ENCODE measurements at places on chromosomes 4 and X.

DNA sequence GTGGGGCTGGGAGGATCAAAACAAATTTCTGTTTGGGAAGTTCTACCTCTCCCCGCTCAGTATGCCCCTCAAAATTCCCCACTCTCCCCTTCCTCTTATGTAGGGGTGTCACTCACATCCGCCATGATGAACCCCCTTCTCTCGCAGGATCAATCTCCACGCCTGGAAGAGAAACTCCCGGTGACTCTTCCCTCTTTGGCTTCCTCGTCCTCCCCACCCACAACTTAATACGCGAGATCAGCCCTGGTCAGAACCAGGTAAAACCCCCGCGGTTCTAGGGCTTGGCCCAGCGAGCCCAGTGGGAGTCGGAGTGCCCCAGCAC lies 427 bp downstream of the LAMTOR3 start:
- DNase-seq = no peak

- DNase-seq = no peak
These were observed 3.4 kb downstream of the ABCD1 start for GRCh38 chrX:153728095-153728494.

- DNase-seq = no peak
These were observed 79.4 kb downstream of the SLC10A6 start for GRCh38 chr4:86769794-86770193.

DNA sequence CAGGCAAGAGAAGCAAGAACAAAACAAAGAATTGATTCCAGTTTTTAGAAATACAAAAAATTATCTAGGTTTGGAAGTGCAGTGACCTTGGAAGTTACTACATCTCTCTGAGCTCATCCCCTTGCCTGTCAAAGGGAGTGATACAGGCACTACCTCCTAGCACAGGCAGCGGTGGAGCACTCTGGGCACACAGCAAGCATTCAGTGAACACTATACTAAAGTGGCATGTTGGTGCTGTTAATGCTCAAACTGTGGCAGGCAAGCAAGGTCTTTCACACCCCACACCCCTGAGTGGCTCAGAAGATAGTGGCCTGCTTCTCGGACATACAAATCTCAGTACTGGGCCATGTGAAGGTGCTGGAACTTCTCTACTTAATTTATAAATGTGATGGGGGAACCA lies 51.2 kb downstream of the DRD5 start:
- no peak for DNase-seq

GRCh38 chrX:70664726-70665125 lies 220.1 kb downstream of the DLG3 start:
- DNase-seq = no peak

DNA sequence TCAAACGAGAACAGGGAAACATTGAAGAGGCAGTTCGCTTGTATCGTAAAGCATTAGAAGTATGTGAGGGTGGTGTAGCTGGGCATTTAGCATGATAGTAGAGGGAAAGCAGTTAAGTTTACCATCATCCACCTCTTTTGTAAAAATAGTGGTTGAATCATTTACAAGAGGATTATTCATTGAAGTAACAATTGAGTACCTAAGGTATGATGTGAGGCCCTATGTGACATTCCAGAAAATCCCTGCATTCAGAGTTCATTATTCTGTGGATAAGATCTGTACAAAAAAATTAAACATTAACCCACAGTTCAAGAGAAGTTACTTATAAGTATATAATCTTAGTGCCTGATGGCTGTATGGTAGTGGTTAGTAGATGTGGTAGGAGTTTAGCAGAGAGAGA lies 22.2 kb upstream of the GCNA start:
- no peak for DNase-seq

DNA sequence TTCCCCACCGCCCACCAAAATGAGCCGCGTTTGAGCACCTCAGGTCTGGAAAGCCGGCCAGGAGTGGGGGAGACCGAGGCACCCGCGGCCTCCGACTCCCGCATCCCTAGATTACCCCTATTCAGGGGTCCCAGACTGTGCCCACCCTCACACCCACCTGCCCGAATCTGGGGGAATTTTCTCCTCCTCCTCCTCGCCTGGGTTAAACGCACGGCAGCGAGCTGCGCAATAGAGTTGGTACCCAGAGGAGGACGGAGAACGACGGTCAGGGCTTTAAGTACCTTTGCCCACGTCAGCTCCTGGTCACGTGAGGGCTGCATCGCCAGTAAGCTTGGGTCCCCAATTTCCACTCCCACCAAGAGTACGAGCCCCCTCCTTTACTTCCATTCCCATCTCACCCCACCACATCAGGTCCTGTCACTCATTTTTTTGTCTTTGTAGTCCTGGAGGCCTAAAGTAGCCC lies at the start of gene ARMCX2:
Gene ARMCX2, minus strand, starts transcription at position 250 of the 463 bp plus-strand sequence. CDS start 2,262 bp downstream, outside the sequence.
- no peak for DNase-seq

- no peak for DNase-seq
These were observed 14.4 kb downstream of the MGARP start for GRCh38 chr4:139265654-139266053.

DNA sequence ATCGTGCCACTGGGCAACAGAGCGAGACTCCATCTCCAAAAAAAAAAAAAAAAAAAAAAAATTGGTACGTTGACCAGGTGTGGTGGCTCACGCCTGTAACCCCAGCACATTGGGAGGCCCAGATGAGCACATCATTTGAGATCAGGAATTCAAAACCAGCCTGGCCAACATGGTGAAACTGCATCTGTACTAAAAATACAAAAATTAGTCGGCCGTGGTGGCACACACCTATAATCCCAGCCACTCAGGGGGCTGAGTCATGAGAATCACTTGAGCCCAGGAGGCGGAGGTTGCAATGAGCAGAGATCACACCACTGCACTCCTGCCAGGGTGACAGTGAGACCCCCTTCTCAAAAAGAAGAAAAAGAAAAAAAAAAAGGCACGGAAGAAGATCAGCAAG lies 24.5 kb downstream of the RBMX start:
- no peak for DNase-seq

DNA sequence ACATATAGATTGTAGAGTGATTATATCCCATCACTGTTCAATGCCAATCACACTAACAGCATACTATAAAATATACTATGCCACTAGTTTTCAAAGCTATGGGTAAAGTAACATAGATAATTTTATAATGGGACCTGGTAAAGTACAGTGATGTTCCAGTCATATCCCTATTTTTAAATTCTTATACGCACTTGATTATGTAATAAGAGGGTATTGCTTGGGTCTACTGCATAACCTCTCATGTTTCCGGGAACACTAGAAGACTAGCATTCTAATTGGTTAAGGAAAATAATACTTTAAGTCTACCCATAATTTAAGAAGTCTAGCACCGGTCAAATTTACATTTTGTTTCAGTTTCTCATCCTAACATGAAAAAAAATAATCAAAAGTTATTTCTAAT lies 275.1 kb downstream of the CHIC1 start:
- DNase-seq = no peak

DNA sequence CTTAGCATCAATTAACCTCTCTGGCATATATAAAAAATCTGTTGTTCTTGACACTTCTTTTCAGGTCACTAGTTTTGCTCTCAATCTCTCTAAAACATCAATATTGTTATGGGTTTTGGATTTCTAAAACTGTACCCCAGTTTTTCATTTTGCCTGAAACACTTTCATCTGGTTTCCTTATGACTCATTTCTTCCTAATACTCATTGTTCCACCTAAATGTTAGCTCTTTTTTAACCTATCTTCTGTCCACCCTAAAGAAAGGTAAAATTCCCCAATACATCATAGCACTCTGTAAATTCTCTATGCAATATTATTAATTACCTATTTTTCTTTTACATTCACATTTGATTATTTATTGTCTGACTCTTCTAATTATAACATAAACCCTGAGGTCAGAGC lies 575.5 kb upstream of the NDST4 start:
- no peak for DNase-seq

- no peak for DNase-seq
These were observed 6.2 kb upstream of the TMEM128 start for GRCh38 chr4:4254199-4254598.

DNA sequence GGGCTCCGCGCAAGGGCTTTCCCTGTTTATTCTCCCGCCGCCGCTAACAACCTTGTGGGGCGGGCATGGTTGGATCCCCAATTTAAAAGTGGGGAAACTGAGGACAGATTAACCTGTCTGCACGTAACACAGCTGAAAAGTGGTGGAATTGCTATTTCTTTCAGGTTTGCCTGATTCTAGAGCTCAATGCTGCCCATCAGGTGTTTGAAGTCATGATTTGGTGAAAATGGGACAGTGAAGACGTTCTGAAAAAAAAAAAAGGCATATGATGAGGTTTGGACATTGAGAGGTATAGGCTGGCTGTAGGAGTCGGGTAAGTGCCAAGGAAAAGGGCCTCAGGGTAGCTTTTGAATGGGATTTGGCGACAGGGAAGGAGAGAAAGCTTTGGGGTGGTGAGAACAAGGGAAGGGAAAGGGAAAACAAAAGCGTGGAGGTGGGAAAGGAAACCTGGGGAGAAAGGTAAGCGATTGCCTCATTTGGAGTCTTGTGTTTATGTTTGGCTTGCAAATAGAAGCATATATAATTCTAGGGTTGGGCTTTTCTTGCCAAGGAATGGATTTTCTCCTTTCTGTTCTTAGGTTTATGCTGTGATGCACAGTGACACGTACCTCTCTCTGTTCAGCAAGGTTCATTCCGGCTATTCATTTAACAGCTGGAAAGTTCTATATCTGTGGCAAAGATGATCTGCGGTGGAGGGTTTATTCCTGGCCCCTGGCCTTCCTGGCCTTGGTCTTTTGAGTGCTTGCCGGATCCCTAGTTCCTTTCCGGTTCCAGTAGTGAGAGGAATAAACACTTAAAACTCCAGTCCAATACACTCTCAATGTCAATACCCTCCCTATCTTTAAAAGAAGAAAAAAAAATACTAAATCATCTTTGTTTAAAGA lies 2.4 kb upstream of the STIM2 start:
- no peak for DNase-seq

DNA sequence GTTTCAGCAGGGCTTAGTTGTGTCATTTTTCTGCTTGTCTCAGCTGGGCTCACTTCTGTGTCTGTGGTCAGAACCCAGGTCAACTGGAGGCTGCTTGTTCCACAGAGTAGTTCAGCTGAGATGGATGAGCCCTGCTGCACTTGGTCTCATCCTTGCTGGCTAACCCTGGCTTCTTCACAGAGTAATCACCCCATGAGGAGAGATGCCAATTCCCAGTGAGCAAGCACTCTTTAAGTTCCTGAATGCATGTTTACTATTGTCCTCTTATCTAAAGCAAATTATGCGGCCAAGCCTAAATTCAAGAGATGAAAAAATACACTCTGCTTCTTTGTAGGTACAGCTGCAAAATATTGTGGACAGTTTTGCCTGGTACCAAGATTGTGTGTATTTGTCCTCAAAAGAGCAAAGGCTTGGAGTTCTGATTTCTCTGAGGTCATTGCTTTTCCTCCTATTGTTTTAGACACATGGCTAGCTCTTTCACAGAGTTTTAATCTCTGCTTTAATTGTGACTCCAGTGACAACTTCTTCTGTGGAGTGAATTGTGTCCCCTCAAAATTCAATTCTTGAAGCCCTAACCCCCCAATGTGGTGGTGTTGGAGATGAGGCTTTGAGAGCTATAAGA lies 236.6 kb upstream of the ANKRD50 start:
- DNase-seq = no peak

DNA sequence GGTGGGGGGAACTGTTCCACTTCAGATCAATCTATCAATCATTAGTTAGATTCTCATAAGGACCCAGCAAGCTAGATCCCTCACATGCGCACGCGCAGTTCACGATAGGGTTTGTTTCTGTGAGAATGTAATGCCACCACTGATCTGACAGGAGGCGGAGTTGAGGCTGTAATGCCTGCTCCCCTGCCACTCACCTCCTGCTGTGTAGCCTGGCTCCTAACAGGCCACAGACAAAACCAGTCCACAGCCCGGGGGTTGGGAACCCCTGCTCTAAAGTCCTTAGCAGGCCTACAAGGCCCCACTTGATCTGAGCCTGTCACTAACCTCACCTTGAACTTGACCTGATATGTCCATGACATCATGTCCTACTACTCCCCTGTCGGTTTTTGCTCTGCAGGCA lies 30.3 kb downstream of the ARL9 start:
- no peak for DNase-seq

DNA sequence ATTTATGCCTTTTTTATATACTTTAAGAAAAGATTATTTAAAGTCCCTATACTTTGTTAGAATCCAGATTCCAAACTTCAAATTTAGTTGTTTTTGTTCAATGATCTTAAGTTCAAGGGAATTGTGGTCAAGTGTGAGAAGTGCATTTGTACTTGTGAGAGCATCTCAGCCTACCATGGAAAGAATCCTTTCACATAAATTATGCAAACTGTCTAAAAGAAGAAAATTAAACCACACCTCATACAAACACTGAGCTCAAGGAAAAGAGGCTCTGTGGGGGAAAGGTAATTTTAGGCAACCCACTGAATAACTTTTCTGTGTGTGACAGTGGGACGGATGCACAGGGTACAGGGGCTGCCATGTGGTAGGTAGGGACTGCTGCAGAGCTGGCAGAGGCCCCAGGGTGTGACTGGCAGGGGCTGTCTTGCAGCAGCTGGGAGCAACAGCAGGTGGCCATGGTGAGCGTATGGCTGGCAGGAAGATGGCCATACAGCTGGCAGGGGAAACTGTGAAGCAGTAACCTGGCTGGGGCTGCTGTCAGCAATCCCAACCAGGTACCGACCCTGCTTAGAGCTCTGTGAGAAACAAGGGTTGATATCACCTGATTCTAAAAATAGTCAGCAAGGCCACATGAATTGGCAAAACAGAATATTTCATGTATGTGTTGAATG lies 130.6 kb downstream of the UGT8 start:
- no peak for DNase-seq

DNA sequence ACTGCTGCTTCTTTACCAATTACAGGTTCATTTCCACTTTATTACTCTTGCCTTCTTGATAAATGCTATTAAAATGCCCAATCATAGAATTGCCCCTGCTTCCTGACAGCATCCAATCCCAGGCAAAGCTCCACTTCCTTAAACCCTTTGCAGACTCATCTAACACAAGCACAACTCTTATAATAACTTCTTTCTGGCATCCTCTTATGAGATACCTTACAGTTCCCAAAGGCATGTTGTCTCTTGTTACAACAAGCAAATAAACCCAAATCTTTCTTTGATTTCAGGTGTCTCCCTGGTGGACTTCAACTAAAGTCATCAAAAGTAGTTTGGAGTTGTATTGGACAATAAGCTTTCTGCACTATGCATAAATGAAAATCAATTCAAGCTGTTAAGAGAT lies 22.5 kb upstream of the ADH7 start:
- DNase-seq = no peak

- no peak for DNase-seq
These were observed 16.5 kb downstream of the ACSL4 start for GRCh38 chrX:109716431-109717028.

GRCh38 chr4:101921370-101921769 lies 130.8 kb downstream of the BANK1 start:
- no peak for DNase-seq

DNA sequence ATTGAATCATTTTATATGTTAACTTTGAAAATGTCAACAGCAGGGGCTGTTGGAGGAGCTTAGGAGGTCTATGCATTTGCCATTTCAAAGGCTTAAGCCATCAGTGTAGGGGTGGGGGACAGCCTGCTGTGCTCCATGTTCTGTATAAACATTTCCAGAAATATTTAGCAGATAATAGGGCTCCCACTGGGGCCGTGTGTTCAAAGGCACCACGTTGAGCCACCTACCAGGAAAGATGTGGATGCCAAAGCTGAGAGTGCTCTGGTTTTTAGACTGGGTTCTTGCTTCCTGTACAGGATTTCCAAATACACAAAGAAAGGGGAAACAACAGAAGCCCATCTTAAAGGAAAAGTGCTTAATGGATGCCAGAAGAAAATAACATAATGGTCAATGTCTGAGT lies 219.5 kb downstream of the CENPC start:
- DNase-seq = no peak

- no peak for DNase-seq
These were observed 243.6 kb downstream of the ANK2 start for GRCh38 chr4:113293043-113293560.
